ENCODE measurements at places on chromosomes 2 and 18.

DNA sequence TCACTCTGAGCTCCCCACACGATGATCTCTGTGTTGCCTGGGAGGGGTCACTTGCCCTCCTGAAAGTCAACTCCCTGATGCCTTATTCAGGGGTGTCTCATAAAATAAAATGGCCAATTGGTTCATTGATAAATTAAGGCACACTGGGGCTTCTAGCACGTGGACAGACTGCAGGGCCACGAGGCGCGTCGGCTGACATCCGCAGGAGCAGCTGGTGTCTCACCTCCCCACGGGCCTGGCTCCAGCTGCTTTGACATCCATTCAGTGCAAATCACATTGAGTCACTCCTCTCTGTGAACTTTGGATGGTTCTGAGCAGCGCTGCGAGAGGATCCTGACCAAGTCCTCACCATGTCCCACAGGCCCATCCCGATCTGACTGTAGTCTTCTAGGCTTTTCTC is 4.6 kb upstream of the ST8SIA3 start:
- no peak for DNase-seq

- peak; percentile 88 for DNase-seq
These were observed 103.1 kb downstream of the MCFD2 start for GRCh38 chr2:46812361-46813019.

GRCh38 chr18:31104444-31104843 is 2.2 kb upstream of the DSC2 start:
- DNase-seq: no peak

- DNase-seq: no peak
These were observed 323.4 kb upstream of the EPHA4 start for GRCh38 chr2:221895366-221896121.

GRCh38 chr18:49845629-49846360 is 32.5 kb upstream of the ACAA2 start:
- DNase-seq: no peak

- DNase-seq: no peak
These were observed 42.6 kb upstream of the SPRED2 start for GRCh38 chr2:65475000-65475399.

DNA sequence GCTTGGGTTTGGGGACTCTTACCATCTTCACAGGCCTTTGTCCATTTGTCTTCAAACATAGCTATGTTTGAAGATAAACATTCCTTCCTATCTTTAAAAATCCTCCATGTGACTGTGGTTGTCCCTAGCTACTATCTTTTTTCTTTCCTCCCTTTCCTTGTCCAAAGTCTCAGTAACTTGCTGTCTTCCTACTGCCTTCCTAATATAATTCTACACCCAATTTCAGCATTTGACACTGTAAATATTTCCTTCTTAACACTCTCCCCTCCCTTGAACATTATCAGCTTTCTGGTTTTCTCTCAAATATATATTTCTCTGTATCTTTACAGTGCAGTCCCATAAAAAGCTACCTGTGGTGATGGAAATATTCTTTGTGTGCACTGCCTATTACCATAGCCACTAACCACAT is 5.3 kb upstream of the SP3 start:
- DNase-seq: no peak

GRCh38 chr2:21633466-21633865 is 509.7 kb downstream of the TDRD15 start:
- DNase-seq: no peak
